Stimulated activated CD4-positive, alpha-beta T cell treated with anti-CD3 and anti-CD28 coated beads, Interleukin-15, amount 100 ng/mL, for 1 hour (primary cell): ENCODE measurements at places on chromosomes 3 and 15.

GRCh38 chr3:98026425-98027084, 8.6 kb downstream of the GABRR3 start:
- no peak for DNase-seq

DNA sequence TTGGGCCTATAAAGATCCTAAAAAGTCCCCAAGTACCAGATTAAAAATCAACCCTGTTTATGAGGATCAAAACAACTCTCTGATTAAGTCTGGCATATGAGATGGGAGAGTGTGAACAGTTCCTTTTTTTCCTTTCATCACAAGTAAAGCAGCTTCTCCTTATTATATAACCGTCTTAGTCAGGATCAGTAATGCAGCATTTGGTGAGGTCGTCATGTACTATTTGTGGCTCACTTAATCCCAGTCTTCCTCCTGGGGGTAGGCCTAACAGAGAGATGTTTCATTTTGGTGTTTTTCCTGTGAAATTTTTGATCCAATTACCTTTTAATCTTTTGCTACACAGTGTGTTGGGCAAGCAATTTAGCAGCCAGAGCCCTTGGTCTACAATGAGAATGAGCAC, 333.1 kb upstream of the KCNMB2 start:
- no peak for DNase-seq

- DNase-seq, result no peak
These were observed 16.7 kb downstream of the MAP2K5 start for GRCh38 chr15:67559158-67559557.

- DNase-seq, result no peak
These were observed 270.0 kb downstream of the GOLGA6L6 start for GRCh38 chr15:20271647-20272046.

DNA sequence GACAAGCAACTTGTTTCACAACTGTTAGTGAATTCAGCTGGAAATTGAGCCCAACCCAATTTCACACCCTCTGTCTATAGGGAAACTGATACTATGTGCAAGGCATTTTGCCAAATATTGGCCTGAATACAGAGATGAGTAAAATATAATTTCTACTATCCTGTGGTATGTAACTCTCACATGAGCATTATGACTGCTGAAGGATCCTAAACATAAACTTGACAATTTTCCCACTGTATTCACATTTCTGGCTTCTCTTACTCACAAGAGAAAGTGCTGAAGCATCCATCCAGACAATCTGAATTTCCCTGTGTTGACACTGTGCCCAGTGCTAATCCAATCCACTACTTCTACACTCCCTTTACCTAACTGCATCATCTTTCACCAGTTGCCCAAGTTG, 28.4 kb downstream of the SERPINI2 start:
- no peak for DNase-seq

- DNase-seq, result no peak
These were observed 41.7 kb downstream of the SNX4 start for GRCh38 chr3:125478326-125478725.

GRCh38 chr15:51227940-51228732, 110.3 kb downstream of the CYP19A1 start:
- no peak for DNase-seq

GRCh38 chr3:95654570-95655362, 1159.6 kb upstream of the EPHA6 start:
- no peak for DNase-seq

DNA sequence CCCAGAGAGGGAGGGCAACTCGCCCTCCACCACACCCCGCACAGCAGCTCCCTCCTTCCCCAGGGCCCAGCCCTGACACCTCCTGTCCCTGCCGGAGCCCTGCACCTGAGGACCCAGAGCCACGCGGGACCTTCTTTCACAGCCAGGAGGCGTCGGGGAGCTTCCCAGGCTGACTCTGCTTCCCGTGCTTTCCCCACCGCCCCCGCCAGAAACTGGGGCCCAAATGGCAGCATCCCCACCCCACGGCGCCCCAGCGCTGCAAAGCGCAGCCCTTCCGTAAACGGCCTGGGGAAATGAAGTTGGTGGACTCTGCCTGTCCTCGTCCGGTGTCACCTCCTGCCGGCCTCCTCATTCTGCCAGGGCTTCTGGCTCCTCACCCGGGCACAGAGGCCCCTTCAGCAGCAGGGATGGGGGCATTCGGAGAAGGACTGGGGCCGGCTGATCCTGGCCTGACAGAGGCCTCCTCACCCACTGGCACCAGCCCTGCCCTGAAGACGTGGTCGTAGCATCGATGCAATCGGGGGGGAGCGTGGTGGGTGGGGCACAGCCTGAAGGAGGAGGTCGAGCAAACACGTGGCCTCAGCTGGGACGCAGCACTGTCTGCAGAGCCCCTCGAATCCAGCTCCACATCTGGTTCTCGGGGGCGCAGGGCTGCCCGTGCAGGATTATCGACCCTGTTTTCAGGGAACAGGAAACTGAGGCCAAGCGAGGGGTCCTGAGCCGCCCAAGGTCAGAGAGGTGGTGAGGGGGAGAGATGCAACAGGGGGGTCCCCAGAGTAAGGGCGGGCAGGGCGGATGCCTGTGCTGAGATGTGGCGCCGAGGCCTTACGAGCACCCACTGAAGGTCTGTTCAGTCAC, 235.4 kb downstream of the XXYLT1 start:
- no peak for DNase-seq

DNA sequence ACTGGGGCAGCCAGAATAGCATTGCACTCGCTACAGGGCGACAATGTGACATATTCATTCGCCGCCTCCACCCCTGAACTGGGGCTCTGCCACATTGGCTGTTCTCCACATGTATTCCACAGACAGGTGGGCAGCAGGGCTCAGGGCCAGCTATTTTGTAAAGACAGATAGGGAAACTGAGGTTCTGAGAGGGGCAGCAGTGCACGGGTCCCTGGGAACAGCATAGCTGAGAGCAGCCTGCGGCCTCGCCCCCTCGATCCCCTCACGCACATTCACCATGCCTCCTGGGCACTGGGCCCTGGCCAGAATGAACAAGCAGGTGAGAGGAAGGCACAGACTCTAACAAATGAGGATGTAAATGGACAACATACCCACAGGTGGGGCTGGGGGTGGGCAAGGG, 75.0 kb upstream of the SPATA12 start:
- no peak for DNase-seq

DNA sequence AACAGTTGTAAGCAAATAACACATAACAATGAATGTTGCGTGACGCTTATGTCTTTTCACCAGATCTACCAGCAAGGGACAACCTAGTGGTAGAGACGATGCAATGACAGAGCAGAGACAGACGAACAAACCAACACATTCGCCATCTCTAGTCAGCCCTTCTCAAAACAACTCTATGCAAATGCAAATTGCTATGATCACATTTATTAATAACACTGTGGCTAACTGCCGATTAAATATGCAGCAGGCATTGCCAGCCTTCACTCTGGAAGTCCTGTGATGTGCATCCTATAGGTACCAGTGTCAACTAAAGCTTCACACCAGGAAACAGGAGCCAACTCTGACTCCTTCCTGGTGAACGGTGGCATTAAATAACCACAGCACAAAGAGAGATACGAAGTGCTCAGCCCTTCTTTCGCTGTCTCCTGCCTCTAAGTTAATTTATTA, 94.2 kb downstream of the FOXP1 start:
- no peak for DNase-seq

DNA sequence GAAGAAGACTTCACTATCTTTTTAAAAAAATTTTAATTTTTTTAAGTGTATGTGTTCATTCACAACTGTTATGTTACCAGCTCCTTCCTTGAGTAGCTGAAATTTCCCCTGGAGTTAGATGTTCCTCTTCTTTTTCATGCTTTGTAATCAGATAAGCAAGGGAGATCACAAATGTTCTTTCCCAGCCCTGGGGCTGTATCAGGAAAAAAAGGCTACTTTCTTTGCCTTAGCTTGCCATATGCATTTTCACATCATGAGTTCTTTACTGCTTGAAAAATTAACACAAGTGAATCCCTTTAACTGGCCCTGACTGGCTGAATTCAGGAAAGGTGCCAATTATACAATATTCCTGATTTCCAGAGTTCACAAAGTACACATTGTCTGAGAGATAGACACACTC, 353.2 kb upstream of the ATP11B start:
- DNase-seq, result no peak

DNA sequence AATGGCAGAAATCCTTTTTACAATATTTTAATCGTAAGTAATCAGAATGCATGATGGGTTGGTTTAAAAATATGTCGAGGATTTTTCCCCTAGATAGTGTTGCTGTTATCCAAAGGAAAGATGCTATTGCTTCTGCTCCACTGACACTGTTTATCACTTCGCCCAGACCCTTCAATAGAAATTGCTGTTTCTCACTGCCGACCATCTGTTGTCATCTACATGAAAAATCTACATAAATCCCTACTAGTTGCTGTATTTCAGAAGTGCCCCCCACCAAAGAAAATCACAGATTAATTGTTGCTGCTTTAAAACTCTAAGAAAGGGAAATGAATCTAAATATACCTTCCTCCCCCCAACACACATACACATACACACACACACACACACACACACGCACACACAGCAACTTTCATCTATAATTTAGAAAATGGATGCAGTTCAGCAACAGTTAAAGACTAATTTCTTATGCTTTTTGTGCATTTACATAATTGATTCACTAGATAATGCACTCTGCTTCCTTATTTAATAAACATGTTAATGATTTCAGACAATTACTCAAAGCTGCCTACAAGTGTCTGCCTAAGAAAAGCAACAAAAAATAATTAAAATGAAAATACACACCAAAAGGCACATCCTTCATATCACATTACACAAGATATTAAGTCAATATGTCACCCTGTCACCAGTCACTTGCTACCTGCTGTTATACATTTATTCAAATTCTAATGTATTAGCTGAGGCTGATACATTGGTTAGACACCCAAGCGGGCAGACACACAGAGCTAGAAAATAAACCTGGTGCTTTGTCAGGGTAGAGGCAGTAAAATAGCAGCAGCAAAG, 82.8 kb downstream of the RORA start:
- DNase-seq, result no peak

GRCh38 chr3:15151166-15151565, 52.2 kb upstream of the RBSN start:
- DNase-seq, result no peak

DNA sequence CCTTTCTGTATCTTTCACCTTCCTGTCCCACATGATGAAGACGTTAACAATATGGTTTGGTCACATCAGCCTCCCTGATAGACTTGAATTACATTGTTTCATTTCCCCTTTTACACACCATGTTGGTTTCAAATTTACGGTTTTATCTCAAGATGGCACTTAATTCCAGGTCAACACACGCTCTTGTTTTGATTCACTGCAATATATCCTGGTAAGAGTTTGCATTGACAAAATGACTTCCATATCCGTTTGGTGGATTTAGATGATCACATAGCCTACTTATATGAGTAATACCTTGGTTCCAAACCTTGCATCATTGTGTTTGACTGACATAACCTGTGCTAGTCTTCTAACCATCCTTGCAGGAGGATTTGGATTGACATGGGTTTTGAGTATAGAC, 499.4 kb downstream of the ROBO1 start:
- DNase-seq, result no peak

DNA sequence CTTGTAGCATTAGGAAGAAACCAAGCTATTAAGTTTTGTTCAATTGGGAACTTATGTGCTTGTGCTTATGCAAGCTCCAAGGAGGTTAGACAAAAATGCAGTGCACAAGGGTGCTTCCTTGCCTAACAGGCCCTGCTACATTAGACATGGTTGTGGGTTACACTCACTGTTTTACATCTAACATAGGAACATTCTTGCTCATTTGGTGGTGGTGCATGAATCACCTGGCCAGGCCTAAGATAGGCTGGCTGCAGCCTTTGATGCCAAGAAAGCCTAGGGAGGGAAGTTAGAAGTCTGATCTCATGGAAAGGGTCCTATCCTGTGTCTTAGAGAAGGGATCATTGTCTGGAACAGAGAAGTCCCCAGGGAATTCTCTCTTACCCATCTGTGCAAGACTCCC, 43.5 kb downstream of the CA12 start:
- DNase-seq, result no peak

DNA sequence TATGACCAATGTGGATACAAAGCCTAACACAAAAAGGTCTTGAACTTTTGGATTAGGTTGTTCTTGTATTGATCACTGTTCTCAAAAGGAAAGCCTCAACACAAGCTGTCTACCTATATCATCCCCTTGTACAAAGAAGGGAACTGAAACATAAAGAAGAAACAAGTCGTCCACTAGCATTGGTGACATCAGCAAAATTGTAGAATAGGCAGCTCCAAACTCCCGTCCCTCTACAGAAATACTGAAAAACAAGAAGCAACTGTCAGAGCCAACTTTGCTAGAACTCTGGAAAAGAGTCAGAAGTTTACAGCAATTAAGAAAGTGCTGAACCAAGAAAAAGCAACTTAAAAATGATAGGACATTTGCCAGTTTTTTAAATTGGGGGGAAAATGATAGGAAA, 7.5 kb upstream of the NR1I2 start:
- no peak for DNase-seq

- no peak for DNase-seq
These were observed 18.1 kb downstream of the LNP1 start for GRCh38 chr3:100419406-100419805.

DNA sequence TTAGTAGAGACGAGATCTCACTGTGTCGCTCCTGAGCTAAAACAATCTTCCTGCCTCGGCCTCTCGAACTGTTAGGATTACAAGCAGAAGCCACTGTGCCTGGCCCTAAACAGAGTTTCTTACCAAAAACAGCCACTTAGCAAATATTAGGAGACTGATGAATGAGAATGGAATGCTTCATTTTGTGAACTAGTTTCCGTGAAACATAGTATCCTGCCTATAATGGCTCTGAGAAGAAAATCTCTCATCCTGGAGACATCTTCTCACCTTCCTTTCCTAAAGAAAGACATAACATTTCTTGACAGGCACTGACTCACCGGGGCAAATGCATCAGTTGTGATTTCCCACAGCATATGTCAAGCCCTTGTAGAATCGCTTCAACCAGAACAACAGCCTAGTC, 44.9 kb downstream of the GJD2 start:
- no peak for DNase-seq

GRCh38 chr15:43168192-43169107, 16.8 kb upstream of the CCNDBP1 start:
- DNase-seq, result no peak

DNA sequence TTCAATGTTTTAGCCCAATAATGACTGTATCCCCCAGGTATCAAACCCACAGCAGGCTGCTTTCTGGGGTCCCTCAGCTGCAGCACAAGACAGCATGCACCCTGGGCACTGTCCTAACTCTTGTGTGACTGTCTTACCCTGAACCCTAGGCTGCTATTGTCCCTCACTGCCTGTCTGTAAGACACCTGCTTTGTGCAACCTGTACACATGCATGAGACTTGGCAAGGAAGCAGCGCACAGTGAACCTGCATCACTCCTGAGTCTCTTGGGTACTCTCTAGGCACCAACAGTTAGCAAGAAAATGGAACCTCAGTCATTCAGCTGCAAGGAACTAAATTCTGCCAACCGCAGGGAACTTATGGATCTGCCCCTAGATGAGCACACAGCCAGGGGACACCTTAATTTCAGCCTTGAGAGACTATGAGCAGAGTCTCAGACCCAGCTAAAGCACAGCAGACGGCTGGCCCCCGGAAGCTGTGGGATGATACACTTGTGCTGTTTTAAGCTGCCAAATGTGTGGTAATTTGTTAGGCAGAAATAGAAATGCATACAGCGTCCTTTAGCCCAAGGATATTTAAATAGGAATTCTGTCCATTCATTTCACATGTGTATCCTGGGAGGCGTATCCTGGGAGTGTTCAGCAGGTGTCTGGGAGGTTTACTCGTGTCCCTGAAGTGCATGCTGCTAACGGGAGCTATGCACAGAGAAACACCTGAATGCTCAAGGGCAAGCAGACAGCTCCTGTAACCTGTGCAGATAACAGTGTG, 223.8 kb downstream of the KLF13 start:
- DNase-seq, result no peak

- no peak for DNase-seq
These were observed 5.7 kb downstream of the APH1B start for GRCh38 chr15:63283126-63283525.

GRCh38 chr15:36622197-36622795, 42.9 kb downstream of the CDIN1 start:
- DNase-seq, result no peak
